ENCODE measurements at places on chromosomes 4 and X.
A peak's percentile ranks its signal among the peaks of the same experiment; 100 is the strongest.

- DNase-seq: no peak
Measured at GRCh38 chrX:134481339-134481738, 21.4 kb downstream of the HPRT1 start.

GRCh38 chrX:21929209-21929608 is 11.3 kb upstream of the SMS start:
- no peak for DNase-seq

DNA sequence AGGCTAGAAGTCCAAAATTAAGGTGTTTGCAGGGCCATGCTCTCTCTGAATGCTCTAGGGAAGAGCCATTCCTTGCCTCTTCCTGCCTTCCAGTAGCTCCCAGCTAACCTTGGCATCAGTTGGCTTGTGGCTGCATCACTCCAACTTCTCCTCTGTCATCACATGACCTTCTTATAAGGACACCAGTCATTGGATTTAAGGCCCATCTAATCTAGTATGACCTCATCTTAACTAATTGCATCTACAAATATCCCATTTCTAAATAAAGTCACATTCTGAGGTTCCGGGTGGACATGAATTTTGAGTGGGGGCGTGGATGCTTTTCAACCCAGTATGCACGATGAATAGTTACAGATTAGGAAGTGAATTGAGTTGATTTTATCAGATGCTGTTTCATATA is 89.7 kb downstream of the DOCK11 start:
- DNase-seq: no peak

GRCh38 chr4:24704149-24704548 is 91.2 kb upstream of the SOD3 start:
- no peak for DNase-seq

DNA sequence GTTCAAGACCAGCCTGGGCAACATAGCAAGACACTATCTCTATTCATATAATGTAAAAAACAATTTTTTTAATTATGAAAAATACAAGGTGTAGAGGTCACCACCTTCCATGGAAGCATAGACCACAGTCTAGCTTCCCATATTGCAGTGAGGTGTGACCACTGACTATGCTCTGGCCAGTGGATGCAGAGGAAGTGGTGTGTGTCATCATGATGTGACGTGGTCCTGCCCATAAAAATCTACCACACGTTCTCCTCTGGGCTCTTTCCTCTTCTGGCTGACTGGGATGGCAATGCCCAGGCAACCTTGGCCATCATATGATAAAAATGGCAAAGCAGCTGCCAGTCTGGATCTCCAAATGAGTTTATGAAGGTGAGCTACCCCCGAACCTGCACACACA is 65.7 kb downstream of the RBM47 start:
- no peak for DNase-seq

GRCh38 chr4:92234393-92235176 is 69.2 kb upstream of the GRID2 start:
- no peak for DNase-seq

GRCh38 chrX:30653415-30654131 is at the start of gene GK:
TSS of gene GK (plus strand) at chrX:30653423. CDS start at chrX:30653538, 115 bp downstream.
- DNase-seq: peak; percentile 15

GRCh38 chr4:105060628-105061027 is 86.0 kb upstream of the TET2 start:
- DNase-seq: no peak

- no peak for DNase-seq
Measured at GRCh38 chr4:174401471-174402130, 117.9 kb downstream of the CEP44 start.

DNA sequence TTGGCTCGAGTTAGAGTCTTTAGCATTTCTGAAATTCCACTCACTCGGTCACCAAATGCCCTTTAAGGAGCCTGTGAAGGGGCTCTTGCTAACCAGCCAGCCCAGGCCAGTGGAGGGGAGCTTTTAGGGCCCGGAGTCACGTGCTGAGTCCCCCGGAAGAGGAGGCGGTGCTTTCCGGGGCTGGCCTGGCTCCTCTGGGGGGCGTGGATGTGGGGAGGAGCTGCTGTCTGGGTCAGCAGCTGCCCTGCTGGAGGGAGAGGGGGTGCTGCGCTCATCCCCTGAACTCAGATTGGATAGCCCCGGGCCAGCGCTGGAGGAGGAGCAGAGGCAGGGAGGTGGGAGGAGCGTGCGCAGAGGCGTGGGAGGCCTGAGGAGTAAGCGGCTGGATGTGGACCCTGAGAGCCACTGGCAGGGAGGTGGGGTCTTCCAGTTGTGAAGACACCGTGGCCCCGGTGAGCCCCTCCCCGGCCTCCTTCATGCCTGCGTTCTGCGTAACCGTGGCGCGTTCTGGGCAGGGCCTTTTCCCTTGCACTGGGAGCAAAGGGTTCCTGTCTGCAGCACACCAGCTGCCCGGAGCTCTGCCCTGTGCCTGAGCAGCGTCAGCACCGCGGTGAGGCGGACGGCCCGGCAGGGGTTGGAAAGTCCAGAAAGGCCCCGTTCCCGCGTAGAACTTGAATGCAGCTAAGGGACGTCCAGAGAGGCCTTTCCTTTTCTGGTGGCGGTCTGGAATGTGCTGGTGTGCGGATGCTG is 19.7 kb downstream of the MAEA start:
- peak; percentile 94 for DNase-seq

- DNase-seq: no peak
Measured at GRCh38 chr4:76801621-76802235, 96.2 kb downstream of the SOWAHB start.

- DNase-seq: no peak
Measured at GRCh38 chr4:147355032-147355656, 125.8 kb upstream of the EDNRA start.

DNA sequence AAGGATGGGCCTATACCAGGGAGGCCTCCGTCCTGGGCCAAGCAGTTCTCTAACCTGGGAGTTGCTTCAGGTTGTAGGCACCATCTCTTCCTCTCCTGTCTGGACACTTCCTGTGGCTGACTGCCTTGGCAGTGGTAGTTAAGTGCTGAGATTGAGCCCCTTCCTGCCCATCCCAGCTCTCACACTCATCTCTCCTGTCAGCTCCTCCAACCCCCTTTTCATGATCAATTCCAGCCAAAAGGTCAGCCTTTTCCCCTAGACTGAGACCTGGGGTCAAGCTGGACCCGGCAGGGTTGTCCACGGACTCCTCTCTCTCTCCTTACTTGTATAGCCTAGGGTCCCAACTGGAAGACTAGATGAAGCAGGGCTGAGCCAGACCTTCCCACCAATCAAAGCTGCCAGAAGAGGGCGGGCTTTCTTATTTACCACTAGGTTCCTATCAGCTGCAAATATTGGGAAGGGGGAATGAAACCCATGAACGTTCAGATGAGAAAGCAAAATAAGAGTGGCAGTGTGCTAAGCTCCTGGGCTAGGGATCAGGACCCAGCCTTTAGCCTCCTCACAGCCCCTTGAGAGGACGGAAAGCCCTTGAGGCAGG is 34.5 kb downstream of the KDM5C start:
- DNase-seq: peak; percentile 43

GRCh38 chr4:3074846-3075651 is 568 bp downstream of the HTT start:
- DNase-seq: peak; percentile 91

DNA sequence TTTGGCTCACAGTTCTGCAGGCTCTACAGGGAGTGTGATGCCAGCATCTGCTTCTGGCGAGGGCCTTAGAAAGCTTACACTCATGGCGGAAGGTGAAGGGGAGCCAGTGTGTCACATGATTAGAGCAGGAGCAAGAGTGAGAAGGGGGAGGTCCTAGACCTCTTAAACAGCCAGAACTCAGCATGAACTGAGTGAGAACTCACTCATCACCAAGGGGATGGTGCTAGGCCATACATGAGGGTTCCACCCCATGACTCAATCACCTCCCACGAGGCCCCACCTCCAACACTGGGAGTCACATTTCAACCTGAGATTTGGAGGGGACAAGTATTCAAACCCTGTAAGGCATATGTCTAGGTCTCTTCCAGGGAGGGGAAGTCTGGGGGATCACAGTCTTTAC is 33.4 kb downstream of the SPRY1 start:
- no peak for DNase-seq

GRCh38 chrX:4935401-4935800 is 1222.0 kb upstream of the PRKX start:
- DNase-seq: no peak

DNA sequence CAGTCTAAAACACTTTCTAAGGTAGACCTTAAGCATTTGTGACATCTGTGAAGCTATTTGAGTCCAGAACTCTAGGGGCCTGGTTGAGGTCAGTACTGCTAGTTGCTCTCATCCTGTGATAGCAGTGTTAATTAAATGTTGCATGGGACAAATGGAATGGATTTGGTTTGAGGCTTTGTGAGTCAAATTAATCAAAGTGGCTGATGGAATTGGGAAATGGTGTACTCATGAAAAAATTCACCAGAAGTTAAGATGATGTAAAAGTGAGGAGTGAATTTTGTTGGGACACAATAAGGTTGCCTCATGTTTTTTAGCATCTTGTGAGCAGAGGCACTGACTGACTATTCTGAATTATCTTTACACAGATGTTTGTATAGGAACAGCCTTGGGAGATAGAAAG is 99.2 kb upstream of the ARSJ start:
- DNase-seq: no peak

DNA sequence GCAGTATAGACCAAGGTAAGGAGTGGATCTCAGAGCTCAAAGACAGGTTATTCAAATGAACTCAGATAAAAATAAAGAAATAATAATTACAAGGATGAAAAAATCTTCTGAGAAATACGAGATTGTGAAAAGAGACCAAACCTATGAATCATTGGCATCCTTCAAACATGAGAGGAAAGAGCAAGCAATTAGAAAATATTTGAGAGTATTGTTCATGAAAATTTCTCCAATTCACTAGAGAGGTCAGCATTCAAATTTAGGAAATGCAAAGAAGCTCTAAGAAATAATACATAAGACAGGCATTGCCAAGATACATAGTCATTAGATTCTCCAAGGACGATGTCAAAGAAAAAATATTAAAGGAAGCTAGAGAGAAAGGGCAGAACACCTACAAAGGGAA is 93.5 kb upstream of the GALNTL6 start:
- no peak for DNase-seq
